Urothelium cell line (cell line): ENCODE measurements at places on chromosomes 1 and 21.

DNA sequence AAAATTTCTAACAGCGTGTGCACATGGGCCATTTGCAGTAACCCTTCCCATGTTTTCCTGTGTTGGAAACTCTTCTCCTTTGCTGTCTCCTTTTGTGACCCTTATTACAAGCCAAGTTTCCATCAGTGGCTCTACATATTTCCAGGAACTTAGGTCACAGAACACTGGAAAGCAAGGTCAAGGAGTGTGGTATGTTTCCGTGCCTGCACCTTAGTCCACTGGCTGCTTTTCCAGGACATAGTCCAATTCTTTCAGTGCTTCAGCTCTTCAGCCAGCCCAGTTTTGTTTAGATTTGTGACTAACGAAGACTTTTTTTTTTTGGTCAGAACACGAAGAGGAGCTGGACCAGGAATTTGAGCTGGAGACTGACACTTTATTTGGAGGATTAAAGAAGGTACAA is 33.8 kb downstream of the HHAT start:
- DNase-seq = no peak

- DNase-seq = no peak
These were observed 52.3 kb downstream of the ADAMTS5 start for GRCh38 chr21:26914557-26914956.

DNA sequence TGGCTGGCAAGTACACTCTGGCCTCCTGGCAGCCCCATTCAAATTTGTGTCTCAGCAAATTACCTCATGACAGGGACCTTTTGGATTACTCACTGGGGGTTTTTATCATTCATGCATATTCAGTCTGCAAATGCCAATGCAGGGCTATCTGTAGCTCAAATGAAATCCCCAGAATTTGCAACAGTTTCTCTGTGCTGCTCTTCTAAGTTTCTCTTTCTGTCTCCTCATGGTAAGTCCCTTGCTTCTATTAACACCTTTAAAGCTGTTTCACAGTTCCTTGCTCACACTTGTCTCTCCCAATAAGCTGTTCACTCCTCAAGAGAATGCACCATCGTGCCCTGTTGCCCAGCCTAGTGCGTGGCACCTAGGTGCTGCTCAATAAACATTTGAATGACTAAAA is 3.3 kb upstream of the FAM78B start:
- no peak for DNase-seq

GRCh38 chr1:206769304-206769731 is 1.3 kb upstream of the IL19 start:
- DNase-seq = no peak

DNA sequence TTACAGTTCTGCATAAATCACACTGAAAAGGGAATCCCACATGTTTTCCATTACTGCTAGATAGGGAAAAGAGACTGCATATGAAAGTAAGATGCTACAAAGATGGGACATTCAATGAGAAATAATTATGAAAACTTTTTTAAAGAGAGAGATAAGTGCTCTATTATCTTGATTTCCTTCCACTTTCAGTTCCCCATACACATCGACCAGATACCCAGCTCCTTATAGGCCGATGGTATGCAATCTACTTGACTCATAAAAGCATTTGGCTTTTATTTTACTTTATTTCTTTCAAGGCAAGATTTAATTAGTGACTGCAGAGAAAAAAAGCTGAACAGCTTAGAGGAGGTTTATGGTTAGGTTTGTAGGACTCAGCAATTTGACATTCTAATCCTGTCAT is 13.1 kb downstream of the BRINP2 start:
- no peak for DNase-seq

GRCh38 chr1:172549621-172550280 is 16.8 kb downstream of the SUCO start:
- DNase-seq = no peak

- no peak for DNase-seq
These were observed 737 bp upstream of the SERPINC1 start for GRCh38 chr1:173917635-173918493.

GRCh38 chr1:68049941-68050878 is at the start of gene DIRAS3:
TSS of gene DIRAS3 (minus strand) at chr1:68050627. CDS start at chr1:68047297, 3,330 bp downstream.
- DNase-seq = peak; percentile 52

DNA sequence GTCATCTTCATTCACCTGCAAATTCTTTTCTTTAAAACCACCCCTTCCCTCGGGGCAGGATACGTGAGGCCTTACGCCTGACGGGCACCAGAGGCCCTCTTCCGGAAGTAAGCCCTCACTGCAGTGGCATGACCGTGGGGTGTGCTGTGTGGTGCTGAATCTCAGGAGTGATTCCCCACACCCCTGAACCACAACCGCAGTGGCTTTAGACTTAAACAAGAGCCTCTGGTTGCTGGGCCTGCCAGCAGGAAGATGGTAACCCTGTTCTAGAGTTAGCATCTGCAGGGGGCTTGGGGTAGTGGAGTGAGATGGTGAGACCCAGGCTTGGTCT is 12.1 kb downstream of the BSND start:
- DNase-seq = no peak

DNA sequence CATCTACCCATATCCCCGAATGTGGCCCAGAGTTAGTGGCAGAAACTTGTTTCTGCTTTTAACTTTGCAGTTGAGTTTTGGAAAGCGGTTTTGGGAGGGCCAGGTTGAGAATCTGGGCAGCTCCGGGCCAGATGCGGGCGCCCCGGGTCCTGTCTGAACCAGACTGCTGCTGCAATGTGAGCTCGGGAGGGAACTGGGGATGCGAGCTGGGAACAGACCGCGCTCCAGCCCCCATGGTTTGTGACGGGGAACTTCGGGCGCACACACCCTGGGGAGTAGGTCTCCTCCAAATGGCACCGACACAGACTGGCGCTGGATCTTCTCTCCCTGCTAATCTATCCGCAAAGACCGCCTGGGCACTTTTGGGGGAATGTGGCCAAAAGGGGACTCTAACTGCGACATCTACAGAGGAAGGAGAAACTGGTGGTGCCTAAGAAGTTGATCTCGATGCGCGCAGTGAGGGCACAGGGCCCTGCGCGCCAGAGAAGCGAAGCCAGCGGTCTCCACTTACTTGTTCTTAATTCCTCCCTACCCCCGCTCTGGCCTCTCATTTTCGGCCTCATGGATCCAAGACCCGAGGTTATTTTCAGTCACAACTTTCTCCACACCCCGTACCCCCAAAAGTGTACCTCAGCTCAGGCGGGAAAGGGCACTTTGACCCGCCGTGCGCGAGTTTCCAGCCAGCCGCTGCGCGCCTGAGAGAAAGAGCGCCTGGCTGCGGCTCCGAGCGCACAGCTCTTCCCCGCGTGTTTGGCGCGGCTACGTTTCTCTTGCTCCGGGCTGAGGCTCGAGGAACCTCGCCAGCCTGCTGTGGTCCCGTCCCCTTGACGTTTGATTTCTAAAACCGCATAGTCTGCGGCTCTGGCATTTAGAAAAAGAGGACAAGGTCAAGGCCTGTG is 411.0 kb upstream of the ESRRG start:
- DNase-seq = no peak

DNA sequence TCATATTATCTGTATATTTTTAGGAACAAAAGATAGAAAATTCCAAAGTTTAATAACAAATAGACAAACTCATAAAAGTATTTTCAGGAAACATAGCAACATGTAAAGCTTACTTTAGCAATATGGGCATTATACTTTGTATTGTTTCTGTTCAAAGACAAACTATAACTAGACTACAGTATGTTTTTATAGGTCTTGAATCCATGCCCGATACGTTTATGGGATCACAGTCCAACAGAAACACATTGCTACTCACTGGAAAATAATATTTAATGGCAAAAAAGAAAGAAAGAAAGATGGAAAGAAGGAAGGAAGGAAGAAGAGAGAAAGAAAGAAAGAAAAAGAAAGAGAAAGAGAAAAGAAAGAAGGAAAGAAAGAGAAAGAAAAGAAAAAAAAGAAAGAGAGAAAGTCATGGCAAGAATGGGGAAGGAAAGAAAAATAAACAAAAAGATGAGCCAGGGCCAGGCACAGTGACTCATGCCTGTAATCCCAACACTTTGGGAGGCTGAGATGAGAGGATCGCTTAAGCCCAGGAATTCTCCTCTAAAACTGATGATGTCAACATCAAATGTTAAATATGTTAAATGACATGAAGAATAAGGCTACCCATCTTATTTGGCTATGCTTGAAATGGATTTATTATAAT is 32.7 kb downstream of the TM2D1 start:
- peak; percentile 5 for DNase-seq

GRCh38 chr21:37742532-37742931 is 173.7 kb downstream of the KCNJ6 start:
- no peak for DNase-seq

GRCh38 chr1:232016616-232017015 is 390.0 kb downstream of the DISC1 start:
- DNase-seq = no peak

- DNase-seq = no peak
These were observed 35.4 kb upstream of the HEATR1 start for GRCh38 chr1:236639686-236640085.

- DNase-seq = peak; percentile 43
These were observed 180.1 kb upstream of the USP25 start for GRCh38 chr21:15549671-15550070.

DNA sequence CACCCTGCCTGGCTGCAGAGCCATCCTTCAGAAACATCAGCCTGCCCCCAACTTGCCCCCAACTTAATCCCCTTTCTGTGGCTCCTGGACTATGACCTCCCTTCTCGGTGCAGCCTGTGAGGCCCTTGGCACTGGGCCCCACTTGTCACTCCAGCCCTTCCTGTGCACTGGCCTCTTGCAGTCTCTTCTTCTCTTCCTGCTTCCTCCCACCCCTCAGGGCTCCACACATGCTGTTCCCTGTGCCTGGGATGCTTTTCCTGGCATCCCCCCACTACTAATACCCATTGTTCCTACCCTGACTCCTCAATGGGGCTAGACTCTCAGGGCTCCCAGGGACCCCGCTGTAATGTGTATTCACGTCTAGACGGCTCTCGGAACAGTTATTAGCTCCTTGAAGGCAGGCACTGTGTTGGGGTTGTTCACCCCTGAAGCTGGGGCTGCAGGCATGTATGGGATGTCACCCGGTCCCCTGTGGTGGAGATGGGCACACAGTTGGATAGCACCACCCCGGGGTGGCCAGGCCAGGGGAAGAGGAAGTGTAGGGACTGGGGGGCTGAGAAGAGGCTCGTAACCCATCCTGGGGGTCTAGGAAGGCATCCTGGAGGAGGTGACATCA is 4.5 kb downstream of the LDLRAD1 start:
- DNase-seq = no peak

- DNase-seq = no peak
These were observed 24.7 kb downstream of the VAMP4 start for GRCh38 chr1:171717062-171717718.

GRCh38 chr1:192739476-192740184 is 69.2 kb upstream of the RGS2 start:
- peak; percentile 46 for DNase-seq

DNA sequence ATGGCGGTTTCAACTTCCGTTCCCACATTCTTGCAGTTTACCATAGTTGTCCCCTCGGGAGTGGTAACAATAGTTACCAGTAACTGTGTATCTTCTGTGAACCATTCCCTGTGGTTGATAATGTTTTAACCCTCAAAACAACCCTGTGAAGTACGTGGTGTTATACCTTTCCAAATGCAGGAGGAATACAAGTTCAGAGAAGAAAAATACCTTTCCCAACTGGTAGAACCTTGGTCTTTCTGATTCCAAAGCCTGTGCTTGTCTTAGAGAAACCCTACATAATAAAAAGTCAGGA is 789 bp downstream of the BTF3L4 start:
- no peak for DNase-seq

GRCh38 chr1:200707116-200707515 is 31.6 kb upstream of the CAMSAP2 start:
- no peak for DNase-seq

GRCh38 chr1:14535619-14536355 is 62.7 kb upstream of the KAZN start:
- DNase-seq = no peak

GRCh38 chr1:157291083-157291482 is 152.9 kb upstream of the ETV3 start:
- no peak for DNase-seq

GRCh38 chr1:24189528-24189927 is 2.4 kb upstream of the IFNLR1 start:
- no peak for DNase-seq

DNA sequence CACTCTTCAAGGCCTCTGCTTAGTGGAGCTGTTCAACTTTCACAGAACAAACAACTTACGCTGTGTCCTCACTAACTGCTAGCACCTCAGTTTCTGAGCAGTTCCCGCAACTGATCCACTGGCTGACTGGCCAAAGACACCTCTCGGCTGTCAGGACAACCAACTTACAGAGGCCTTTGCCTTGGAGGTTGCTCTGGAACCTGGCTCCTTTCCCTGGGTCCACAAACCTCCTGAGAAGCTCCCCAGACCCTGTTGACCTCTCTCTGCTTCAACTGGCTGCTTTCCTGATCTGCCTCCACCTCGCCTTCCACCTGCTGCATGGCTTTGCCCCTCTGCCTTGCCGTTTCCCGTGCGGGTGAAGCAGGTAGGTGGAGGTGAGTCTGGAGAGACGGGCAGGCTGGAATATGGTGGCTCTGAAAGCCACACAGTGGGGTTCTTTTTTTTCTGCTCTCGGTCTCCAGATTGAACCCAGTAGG is 13.0 kb downstream of the BTBD19 start:
- no peak for DNase-seq

- no peak for DNase-seq
These were observed 21.7 kb upstream of the VASH2 start for GRCh38 chr1:212928323-212929291.

DNA sequence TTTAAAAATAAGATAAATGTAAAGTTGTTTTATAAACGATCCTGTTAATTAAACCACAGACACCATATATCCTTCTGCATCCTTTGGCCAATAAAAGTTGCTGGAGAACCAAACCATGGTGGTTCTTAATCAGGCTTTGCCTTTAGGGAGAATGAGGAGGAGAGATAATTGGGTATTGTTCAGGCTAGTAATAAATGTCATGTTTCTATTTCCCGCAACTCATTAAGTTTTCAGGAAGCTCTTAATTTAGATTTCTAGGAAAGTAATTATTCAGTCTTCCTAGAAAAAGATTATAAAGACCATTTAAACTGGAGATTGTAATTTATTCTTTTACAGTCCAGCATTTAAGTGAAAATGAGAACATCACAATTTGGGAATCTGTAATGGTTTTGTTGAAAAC is 34.5 kb downstream of the RAB4A start:
- no peak for DNase-seq

GRCh38 chr1:186094172-186094571 is 280.9 kb downstream of the TPR start:
- DNase-seq = no peak

DNA sequence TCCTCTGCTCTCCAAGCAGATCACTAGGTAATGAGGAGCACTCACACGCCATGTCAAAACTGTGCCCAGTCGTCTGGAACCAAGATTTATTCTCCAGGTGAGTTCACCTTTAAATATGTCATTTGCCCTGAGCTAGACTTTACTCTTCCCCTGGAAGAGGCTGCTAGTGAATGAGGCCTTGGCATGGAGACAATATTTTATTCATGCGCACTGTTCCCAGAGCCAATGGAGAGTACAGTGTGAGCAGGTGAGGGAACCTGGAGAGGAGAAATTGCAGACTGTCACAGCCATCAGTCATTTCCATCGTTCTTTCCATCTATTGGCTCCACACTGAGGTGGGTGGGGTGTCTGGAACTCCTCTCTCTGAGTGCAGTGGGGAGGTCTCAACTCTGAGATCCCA is 333.6 kb downstream of the KCNH1 start:
- DNase-seq = no peak
